ENCODE measurements at places on chromosomes 4 and X.

GRCh38 chrX:12825801-12826200 lies 34.6 kb downstream of the PRPS2 start:
- no peak for DNase-seq

- DNase-seq: no peak
Measured at GRCh38 chr4:86132468-86132867, 227.4 kb downstream of the MAPK10 start.

DNA sequence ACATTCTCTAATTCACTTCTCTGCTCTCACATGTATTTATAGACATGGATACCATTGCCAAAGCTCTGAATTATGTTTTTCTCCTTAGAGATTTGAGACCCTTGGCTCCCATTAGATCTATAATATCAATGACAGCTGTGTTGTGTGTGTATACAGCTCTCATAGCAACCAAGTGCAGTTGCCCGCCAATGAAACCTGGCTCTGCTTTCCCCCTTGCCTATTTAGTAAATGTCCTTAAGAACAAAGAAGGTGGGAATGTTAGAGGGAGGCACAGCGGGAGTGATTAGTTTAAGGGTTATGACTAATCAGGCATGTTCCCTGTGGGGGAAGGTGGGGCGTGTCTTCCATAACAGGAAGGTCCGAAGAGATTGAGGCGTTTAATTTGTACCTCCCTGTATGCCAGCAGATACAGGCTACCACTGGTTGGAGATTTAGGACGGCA lies 100.5 kb upstream of the TBC1D9 start:
- no peak for DNase-seq

- no peak for DNase-seq
Measured at GRCh38 chrX:130896802-130897501, 6.1 kb downstream of the ENOX2 start.

GRCh38 chrX:16756724-16757123 lies 29.5 kb upstream of the TXLNG start:
- no peak for DNase-seq

GRCh38 chr4:7804756-7805385 lies 134.8 kb downstream of the AFAP1 start:
- DNase-seq: peak; percentile 61

- peak; percentile 25 for DNase-seq
Measured at GRCh38 chrX:69158166-69158980, 6.9 kb downstream of the PJA1 start.

- no peak for DNase-seq
Measured at GRCh38 chr4:77711469-77711868, 105.8 kb downstream of the CXCL13 start.

GRCh38 chr4:41683326-41683725 lies 65.2 kb downstream of the PHOX2B start:
- no peak for DNase-seq

- no peak for DNase-seq
Measured at GRCh38 chrX:36431819-36432218, 512.3 kb downstream of the CFAP47 start.

GRCh38 chr4:54669831-54670230 lies 12.1 kb downstream of the KIT start:
- DNase-seq: no peak

- DNase-seq: no peak
Measured at GRCh38 chrX:13102636-13103035, 58.2 kb upstream of the FAM9C start.

- DNase-seq: no peak
Measured at GRCh38 chr4:61312526-61312925, 112.4 kb downstream of the ADGRL3 start.

DNA sequence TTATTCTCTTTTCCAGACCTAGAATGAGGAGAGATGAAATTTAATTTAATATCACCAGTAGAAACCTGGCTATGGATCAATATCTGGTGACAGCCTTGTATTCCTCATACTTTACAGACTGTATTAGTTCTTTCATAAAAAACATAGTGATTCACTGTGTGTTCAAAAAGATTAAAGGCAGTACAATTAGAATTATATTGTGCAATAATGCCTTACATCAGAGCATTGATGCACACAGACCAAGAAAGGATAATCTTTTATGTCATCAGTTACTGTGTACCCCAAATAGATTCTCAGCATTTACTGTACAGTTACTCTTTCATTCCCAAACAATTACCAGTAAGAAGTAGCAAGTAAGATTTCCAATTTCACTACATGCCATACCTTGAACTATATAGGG lies 260.5 kb upstream of the ANXA10 start:
- DNase-seq: no peak

DNA sequence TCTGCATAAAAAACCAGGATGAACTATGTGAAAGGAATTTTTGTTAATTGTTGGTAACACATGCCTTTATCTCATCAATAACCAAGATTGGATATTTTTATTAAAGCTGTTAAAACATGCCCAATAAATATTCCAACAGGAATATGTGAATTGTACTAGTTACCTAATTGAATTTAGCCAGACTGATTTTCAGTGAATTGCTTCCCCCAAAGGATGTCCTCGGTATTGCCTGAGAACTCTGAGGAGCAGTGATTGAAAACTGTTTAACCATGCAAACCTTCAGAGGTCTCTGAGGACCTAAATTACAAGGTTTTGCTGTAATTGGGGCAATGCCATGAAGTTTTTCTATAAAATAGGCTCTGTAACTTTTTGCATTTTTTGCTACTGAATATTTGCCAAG lies 66.6 kb downstream of the BLTP1 start:
- no peak for DNase-seq

DNA sequence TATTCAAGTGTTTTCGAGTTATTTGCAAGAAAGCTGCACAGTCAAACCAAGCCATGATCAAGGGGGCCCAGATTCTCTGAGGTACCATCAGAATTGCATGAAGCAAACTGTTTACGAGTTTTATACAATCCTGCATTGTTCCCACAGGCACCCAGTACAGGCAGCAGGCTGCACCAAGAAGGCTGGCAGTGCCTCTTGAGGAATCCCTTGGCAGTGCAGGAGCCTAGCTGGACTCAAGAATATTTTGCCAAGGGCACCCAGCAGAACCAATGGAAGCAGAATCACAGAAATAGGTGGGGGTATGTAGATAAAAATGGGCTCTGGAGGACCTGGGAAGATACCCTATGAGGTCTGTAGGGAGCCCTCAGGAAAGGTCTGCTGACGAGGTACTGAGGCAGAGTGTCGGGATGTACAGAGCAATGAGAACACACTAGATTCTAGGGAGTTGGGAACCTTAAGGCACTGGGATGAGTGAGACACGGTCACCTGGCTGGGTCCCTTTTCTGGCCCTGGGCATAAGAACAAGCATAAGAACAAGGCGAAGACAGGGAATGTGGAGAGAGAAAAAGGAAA lies 2.5 kb upstream of the PLP1 start:
- DNase-seq: no peak

GRCh38 chr4:2361366-2362265 lies 56.8 kb downstream of the ZFYVE28 start:
- DNase-seq: no peak

GRCh38 chr4:155734065-155734464 lies 24.8 kb upstream of the GUCY1B1 start:
- DNase-seq: no peak

GRCh38 chrX:115400960-115401359 lies 111.4 kb downstream of the LUZP4 start:
- DNase-seq: no peak

- DNase-seq: peak; percentile 92
Measured at GRCh38 chrX:107674480-107675364, 46.4 kb downstream of the PRPS1 start.

GRCh38 chr4:20418861-20419451 lies 167.3 kb downstream of the SLIT2 start:
- no peak for DNase-seq

All from lower leg skin (tissue), 4 donors.